ENCODE measurements at places on chromosomes 1 and 21.

GRCh38 chr1:58929671-58930325, 146.0 kb upstream of the JUN start:
- no peak for DNase-seq

GRCh38 chr1:167509587-167509986, 8.7 kb downstream of the CD247 start:
- DNase-seq, result no peak

DNA sequence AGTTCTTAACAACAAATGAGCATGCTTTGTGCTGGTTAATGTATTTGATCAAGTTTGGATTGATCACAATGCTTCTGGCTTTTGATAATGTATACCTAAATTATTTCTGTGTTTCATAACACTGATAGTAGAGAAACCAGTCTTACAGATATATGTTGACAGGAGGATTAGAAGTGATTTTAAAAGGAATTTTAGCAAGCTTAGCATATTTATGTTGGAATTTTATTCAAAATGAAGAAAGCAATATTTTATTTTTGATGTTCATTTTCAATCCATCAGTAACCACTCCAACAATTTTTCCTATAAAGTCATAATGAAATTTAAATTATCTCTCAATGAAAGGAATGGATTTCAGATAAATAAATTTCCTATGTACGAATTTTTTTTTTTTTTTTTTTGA, 291.8 kb downstream of the HHIPL2 start:
- DNase-seq, result no peak

DNA sequence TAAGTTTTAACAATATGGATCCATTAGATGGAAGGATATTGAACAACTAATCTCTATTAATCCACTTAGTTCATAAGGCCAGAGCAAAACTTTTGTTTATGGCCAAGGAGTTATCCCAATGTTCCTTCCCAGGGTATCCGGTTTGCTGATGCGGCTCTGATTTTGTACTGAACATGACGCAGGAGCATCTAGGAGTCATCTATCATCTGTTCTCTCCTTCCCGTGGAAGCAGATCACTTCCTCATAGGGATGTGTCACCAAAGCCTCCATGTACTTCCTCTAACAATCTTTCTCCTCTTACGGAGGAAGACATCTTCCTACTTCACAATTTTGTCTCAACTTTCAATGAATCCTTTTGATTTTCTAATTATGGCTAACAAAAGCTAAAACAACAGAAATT, 206.6 kb downstream of the APP start:
- DNase-seq, result no peak

GRCh38 chr1:82640352-82640751, 839.6 kb downstream of the ADGRL2 start:
- DNase-seq, result no peak

GRCh38 chr1:83718338-83718737, 280.6 kb downstream of the TTLL7 start:
- no peak for DNase-seq

DNA sequence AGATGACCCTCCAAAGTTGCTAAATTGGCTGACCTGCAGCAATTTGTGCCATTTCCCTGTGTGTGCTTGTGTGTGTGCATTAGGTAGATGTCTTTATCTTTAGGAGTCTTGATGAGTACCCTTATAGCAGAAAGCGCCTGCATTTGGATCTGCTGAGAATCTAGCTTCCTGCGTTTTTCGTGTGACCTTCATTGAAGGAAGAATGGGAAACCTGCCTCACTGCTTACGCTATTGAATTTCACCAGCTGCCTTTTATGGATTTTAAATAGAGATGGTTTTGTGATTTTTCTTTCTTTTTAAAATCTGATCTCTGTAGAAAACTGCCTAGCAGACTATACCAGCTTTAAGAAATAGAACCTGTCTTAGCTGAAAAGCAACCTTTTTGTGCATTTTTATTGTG, 124.5 kb downstream of the CACHD1 start:
- no peak for DNase-seq

DNA sequence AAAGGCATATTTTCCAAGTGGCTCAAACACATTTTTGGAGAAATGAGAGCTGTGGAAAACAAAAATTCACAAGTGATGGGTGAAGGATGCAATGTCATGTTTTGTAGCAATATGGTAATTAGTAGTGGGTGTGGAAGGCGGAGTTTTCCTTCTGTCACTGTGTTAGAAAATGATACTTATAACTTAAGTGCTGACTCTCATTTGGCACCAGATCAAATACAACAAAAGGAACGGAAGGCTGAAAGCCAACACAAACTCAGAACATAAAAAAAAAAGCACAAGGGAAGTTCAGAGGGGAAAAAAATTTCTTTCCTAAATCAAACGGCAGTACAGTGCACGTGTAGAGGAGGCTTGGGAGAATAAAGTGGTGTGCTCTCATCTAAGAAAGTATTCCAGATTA, at the start of gene TNFSF18:
Gene TNFSF18 (minus strand): TSS at position 77 of the 400 bp plus-strand sequence. CDS start 45 bp downstream, at position 32.
- no peak for DNase-seq

DNA sequence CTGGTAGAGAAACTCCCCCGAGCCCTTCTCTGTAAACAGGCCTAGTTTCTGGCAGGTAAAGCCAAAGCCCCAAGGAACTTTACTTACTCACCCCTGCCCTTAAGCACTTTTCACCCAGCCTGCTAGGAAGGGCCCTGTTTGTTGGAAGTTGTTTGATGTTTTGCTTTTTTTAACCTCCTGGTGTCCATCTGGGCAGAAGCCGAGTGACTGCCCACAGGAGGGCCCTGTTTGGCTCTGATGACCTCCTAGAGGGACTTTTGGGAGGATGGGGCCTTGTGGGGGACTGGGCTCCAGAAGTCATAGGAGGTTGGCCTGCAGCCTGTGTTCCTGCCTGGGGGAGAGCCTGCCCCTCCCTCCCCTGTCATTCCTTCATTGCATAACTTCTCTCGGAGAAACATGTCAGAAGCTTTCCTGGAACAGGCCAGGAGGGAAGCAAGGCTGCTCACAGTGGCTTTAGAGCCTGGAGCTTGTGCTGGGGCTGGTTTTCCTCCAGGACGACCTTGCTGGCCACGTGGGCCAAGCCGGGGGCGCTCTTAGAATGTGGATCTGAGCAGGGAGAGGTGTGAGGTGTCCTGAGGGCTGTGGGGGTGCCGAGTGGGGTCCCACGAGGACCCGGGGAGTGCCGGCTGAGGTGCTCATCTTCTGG, 33.9 kb downstream of the COQ8A start:
- no peak for DNase-seq

GRCh38 chr1:72932025-72932424, 649.7 kb upstream of the NEGR1 start:
- no peak for DNase-seq

DNA sequence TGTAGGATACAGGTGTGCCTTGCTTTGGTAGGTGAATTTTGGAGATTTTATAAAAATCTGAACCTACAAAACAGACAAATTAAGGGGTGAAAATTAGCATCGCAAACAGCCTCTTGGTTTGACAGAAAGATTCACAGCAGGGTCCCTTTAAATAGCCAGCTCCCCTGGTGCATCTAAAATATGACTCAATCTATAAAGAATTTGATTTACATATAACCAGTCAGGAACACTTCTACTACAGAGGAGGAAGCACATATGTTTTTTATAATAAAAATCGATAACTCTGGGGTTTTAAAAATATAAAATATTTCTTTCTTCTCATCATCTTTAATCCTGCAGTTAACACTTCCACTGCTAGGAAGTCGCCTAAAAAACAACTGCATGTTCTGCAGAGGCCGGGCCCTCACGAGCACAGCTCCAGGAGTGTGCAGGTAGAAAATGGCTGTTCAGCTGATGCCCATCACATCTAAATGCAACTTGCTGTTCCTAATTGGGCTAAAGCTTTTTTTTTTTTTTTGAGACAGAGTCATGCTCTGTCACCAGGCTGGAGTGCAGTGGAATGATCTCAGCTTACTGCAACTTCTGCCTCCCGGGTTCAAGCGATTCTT, 203.4 kb downstream of the HS2ST1 start:
- DNase-seq, result no peak

- DNase-seq, result peak; percentile 19
These were observed at the start of gene SUSD4 for GRCh38 chr1:223363856-223364684. Gene SUSD4, minus strand, starts transcription at chr1:223364176. Its CDS starts 751 bp downstream, at chr1:223363425.

DNA sequence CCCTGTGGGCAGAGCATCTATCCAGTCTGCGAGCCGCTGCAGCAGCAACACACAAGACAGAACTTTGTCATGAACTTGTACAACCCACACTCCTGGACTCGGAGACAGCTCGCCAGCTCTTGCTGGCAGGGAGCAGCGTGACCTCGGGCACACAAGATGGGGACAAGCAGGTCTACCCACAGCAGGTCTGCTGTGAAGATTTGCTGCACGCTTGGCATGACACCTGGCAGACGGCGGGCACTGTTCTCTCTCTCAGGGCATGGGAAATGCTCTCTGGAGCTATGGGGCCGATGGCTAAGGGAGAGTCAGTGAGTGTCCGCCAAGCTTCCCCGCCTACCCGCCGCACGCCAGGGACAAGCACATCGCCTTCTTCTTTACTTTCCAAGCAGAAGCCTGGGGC, 90.0 kb downstream of the STUM start:
- DNase-seq, result no peak

GRCh38 chr1:240149484-240150094, 57.9 kb downstream of the FMN2 start:
- peak; percentile 39 for DNase-seq

- DNase-seq, result no peak
These were observed 72.8 kb downstream of the CNST start for GRCh38 chr1:246638941-246639655.

DNA sequence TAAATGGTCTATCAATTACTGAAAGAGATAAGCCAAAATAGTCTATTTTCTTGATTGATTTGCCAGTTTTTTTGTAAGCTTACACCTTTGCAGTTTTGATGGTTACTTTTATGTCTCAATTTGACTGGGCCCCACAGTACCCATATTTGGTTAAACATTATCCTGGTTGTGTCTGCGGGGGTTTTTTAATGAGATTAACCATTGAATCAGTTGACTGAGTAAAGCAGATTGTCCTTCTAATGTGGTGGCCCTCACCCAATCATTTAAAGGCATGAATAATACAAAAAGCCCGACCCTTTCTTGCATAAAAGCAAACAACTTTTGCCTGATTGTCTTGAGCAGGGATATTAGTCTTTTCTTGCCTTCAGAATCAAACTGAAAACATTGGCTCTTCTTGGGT, 650.0 kb upstream of the RGS18 start:
- DNase-seq, result no peak

DNA sequence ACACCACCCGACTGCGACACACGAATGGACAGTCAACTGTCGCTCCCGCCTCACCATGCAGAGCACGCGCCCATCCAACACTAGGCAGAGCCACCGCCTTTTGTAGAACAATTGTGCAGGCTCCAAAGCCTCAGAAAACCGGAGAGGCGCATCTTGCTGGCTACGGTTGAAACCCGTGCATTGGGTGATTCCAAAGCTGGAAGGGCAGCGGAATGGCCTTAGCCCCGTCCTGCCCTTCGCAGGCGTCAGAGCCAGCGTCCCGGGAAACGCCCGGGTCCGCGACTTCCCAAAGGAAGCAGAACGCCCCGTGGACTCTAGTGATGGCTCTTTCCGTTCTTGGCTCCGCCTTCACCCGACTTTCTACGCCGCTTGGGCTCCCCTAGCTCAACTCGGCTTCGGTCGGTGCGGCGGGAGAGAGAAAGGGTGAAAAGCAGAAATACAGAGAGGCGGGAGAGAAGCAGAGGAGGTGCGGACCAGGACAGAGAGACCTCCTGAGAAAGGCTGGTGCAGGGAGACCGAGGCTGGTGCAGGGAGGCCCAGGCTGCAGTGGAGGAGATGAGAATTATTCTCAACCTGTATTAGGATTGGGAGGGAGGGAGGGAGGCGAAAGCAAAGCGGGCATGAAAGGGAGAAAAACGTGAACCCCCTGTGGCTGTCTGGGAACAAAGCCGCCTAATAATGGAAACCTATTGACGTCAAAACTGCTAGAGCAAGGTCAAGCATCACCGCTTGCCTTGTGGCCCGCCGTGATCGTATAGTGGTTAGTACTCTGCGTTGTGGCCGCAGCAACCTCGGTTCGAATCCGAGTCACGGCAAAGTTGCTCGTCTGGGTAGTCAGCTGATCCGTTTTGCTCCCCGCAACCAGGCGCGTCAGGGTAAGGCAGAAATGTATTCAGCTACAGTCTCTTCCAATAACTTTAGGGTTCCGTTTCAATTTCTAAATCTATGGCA, 99.5 kb downstream of the PRKAB2 start:
- DNase-seq, result no peak

- no peak for DNase-seq
These were observed 287.2 kb downstream of the NUF2 start for GRCh38 chr1:163608979-163609378.

DNA sequence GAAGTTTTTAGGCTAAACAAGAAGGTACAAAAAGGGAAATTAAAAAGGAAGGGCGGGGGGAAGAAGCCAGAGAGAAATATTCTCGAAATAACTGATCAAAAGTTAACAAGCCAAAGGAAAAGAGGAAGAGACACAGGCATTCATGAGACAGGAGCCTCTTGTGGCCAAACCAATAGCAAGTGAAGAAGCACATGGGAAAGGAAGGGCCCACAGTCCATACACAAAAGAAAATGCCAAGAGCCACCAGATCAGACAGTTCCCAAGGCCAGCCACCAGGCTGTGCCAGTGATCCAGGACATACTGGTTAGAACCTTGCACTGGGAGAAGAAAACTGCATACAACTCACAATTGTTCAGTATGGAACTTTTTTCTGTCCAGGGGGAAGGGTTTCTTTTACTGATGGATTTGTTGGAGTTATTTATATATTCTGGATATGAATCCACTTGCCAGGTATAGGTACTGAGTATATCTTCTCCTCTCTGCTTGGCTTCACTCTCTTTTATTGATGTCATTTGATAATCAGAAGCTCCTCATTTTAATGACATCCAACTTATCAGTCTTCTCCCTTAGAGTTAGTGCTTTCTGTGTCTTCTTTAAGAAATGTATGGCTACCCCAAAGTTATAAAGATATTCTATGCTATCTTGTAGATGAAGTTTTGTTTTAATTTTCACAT, 76.8 kb downstream of the CD46 start:
- no peak for DNase-seq

- DNase-seq, result no peak
These were observed 729 bp upstream of the CDCA8 start for GRCh38 chr1:37691497-37692077.

GRCh38 chr1:3548156-3548893, 63.0 kb downstream of the MEGF6 start:
- no peak for DNase-seq

DNA sequence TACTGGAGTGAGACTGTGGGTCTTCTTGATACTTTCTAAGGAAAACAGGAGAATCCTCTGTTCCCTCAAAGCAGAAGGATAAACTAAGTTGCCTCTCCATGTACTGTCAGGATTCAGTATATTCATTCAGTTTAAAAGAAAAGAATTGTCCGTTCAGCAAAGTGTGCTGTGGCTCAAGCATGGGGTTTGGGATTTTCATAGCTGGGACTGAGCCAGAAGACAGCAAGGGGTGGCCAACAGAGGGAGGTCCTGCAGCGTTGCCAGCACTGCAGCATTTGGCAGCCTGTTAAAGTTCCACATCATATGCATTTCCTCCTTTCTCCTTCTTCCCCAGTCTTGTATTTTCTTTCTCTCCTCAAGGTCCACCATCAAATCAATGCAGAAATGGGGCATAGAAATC, 75.1 kb downstream of the DTL start:
- no peak for DNase-seq

GRCh38 chr1:206476591-206476990, 6.3 kb downstream of the IKBKE start:
- no peak for DNase-seq

GRCh38 chr1:9714257-9714718, 62.8 kb downstream of the PIK3CD start:
- DNase-seq, result no peak

GRCh38 chr1:18304151-18304869, 176.4 kb upstream of the KLHDC7A start:
- DNase-seq, result no peak
